ENCODE measurements at places on chromosomes 3 and 15.

DNA sequence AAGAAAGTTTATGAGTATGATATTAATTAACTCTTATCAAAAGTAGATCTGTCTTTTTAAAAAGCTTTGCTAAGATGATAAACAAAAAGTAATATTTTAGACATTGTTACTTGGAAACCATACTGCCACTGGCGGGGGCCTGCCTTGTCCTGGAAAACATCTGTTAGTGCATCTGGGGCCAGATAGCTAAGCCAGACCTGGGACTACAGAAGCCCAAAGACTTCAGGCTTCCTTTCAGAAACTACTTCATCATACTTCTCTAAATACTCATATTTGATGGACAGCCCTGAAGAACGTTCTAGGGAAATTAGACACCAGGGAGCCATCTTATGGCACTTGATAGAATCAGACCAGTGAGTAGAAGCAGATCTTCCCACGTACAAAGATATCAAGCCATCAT, 795.4 kb upstream of the SEMA6D start:
- no peak for DNase-seq

DNA sequence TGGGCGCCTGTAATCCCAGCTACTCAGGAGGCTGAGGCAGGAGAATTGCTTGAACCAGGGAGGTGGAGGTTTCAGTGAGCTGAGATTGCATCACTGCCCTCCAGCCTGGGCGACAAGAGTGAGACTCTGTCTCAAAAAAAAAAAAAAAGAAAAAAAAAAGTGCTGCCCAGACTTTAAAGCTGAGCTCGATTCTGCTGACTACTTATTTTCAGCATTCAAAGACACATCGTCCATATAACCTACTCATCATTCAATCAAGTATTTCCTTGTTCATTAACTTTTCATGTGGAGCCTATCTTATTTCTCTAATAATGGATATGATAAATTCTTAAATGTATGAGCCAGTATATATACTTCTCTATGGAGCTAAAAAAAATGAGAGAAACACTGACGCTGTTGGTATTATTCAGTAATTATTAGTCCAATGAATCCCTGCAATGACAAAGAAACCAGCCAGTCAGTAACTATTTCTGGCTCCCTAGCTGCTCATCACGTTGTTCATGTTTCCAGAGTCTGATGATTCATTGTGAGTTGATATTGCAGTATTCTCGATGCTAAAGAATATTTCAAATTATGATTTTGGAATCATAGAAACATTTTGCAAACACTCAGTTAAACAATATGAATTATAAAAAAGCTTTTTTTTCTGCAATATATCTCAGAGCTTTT, 111.9 kb downstream of the RAP2B start:
- DNase-seq: no peak

DNA sequence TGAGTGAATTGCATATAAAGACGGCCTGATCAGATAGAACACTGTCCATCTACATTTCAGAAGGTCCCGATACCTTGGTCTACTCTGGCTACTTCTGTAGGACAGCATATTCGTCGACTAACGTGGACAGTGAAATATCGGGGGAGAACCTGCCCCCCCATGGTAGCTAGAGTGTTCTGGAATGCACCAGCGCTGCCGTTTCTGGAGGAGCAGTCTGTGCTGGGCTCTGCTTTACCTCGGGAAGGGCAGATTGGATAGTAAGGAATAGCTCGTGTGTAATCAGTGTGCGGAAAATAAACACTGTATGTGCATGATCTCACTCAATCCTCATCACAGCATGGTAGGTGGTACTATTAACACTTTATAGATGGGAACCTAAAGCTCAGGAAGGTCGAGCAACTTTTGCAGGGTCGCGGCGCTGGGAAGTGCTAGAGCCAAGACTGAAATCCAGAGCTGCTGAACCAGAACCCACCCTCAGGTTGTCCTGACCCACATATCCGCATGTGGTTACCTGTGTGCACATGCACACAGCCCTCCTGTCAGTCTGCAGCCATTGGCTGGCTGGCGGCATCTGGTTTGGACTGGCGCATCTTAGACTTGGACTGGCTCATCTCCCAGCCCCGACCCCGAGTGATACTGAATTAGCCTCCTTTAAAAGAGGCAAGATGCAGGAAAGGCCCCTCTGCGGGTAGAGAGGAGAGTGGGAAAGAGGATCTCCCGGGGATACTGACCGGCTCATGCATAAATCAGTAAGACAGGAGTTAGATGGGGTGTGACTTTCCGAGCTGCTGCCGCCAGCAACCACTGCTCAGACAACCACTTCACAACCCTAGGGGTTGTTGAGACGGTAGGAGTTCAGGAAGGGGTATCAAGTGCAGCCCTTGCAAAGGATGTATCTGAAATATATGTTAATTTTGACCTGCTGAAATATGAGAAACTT, 155.0 kb upstream of the BHLHE40 start:
- DNase-seq: no peak

DNA sequence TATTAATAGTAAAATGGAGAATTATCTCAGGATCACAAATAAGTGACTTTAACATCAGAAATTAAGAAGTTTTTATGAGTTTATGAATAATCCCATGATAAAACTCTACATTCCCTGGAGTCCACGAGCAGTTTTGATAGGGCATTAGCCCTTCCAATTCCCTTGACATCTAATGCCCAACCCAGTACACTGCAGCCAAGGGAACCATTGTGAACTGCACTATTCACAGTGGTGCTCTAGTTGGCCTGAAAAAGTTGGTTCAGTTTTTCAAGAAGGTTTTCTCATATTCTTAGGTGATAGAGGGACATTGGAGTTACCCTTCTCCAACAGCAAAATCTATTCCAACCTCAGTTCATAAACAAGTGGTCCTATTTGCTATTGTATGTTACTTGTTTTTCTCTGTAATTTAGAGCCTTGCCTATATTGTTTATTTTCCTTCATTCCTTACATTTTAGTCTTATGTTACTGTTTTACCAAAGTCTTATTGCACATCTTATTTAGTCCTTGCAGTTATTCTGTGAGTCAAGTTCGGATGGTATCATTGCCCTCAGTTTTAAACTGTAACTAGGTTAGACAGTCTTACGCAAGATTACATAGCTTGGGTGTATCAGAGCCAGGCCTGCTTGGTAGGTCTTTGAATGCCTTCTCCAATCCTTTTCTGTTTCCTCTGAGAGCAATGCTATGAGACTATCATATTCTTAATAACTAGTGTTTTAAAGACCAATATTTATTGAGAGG, 57.9 kb upstream of the SAMMSON start:
- no peak for DNase-seq

DNA sequence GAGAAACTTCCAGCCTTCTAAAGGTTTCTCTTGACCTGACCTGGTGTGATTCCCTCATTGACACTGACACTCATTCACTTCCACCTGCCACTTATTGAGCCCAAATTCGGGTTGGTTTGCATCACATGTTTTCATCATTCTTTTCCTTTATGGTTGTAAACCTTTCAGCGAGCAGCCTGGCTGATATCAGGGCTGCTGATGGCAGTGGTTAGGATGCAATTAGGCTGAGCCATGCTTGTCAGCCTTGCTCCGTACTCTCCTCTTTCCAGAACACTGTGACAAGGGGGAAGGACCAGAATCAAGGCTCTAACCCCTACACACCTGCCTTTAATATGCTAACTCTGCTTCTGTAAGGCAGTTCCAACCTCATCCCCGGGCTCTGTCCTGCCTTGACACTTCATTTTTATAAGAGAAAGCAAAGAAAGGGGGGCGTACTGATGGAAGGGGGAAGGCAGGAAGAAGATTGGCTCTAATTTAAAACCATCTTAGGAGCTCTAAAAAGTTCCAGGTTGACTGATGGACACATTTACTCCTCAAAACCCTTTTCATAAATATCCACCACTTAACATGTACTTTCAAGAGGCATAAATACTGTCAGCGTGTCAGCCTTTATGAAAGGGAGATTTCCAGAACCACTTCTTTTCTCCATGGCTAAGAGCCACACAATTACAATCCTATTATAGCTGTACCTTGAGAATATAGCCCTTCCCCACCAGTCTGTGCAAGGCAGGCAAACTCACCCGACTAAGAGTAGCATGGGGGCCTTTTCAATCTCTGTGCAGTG, 5.7 kb downstream of the NMNAT3 start:
- no peak for DNase-seq

- DNase-seq: no peak
Measured at GRCh38 chr3:125107861-125108567, 52.2 kb upstream of the HEG1 start.

- no peak for DNase-seq
Measured at GRCh38 chr15:61003437-61004218, 225.5 kb downstream of the RORA start.

DNA sequence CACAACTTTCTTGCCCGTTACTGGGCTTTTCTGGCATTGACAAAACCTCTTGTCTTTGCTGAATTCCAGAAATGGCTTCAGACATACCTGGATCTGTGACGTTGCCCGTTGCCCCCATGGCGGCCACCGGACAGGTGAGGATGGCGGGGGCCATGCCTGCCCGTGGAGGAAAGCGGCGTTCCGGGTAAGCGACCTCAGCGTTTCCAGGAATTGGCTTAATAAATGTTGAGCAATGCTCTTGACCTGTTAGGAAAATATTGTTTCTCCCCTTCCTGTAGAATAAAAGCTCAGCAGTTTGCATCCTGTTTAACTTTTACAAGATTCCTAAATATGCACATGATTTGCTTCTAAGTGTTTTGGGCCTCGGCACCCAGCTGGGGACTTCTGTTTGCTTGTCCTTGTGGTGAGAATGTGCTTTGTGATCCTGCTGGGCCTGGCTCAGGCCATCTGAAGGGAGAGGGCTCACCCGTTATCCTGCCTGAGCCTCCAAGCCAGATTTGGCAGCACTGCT, 46.7 kb downstream of the ARNT2 start:
- DNase-seq: no peak

GRCh38 chr3:71360180-71360579, 223.3 kb downstream of the FOXP1 start:
- DNase-seq: no peak

- no peak for DNase-seq
Measured at GRCh38 chr15:39095218-39095879, 485.5 kb upstream of the THBS1 start.

GRCh38 chr3:172542999-172543398, 19.8 kb upstream of the TNFSF10 start:
- no peak for DNase-seq

- DNase-seq: no peak
Measured at GRCh38 chr3:153897842-153898241, 223.3 kb upstream of the ARHGEF26 start.

All from stimulated activated naive CD8-positive, alpha-beta T cell treated with anti-CD3 and anti-CD28 coated beads, Interleukin-15, amount 100 ng/mL, for 72 hours (primary cell).